ENCODE measurements at places on chromosomes 1 and 21. TPM values are rescaled to one million over a fixed set of nuclear protein-coding genes. Genes with fewer than 3 reads are reported as not detected.

LCE1E gene
- not detected for total RNA-seq

DNA sequence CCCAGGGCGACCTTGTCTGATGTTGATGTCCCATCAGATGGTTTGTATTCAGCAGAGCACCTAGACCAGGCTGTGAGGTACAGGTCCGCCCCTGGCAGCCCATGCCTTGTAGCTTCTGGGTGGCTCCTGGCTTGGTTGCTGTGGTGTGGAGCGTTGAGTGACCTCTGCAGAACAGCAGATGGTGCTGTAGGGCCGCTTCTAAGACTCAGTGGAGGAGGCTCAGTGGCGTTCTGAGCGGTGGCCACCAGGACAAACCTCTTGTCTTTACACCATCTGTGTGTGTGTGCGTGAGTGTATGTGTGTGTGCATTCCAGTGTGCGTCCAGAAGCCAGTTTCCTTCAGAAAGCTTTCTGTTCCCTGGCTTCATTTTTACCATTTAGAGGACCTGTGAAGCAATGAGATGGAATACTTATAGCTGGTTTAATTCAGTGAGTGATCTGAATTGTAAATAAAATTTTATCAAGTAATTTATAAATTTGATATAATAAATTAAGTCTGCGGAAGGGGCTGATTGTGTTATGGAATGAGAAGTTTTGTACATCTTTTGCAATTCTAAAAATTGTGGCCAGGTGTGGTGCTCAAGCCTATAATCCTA lies 66.1 kb downstream of the ADARB1 start:
- peak; percentile 80 for DNase-seq

- DNase-seq, result no peak
These were observed 37.0 kb upstream of the TENT5B start for GRCh38 chr1:27049607-27050006.

DNA sequence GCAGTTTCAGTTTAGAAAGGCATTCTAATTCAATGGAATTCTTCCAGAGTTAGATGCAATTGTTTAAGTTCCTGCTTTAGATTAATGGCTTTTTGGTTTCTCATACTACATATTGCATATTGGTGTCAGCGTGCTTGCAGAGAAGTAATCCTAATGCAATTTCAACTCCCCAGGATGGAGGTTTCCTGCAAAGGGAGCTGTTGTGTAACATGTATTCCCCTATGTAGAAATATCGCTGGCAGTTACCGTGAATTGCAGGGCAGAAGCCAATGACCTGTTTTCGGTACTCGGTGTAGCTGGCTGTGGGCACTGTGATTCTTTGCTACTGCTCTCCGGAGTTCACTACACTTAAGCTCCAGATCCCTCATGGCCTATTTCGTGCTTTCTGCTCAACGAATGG lies 256.1 kb upstream of the PTBP2 start:
- DNase-seq, result no peak

DNA sequence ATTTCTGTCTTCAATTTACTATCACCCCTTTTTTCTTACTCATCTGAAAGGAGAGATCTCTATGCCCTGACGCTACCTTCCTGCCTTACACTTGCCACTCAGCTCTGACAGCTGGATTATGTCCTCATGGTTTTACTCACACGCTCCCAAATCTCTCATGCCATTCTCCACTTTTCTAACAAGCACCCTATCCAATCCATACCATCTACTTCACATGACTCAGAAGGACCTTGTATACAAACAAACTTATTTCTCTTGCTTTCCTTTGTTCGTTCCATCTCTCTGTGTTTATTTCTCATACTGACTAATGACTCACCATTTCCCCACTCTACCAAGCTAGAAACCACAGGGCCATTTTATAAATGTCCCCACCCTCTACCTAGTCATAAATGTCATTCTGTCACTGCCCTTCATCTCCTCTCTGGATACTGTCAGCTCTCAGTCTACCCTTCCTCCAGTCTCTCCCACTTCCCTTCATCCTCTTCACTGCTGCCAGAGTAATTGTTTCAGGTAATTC lies 87.3 kb downstream of the USP24 start:
- no peak for DNase-seq

DNA sequence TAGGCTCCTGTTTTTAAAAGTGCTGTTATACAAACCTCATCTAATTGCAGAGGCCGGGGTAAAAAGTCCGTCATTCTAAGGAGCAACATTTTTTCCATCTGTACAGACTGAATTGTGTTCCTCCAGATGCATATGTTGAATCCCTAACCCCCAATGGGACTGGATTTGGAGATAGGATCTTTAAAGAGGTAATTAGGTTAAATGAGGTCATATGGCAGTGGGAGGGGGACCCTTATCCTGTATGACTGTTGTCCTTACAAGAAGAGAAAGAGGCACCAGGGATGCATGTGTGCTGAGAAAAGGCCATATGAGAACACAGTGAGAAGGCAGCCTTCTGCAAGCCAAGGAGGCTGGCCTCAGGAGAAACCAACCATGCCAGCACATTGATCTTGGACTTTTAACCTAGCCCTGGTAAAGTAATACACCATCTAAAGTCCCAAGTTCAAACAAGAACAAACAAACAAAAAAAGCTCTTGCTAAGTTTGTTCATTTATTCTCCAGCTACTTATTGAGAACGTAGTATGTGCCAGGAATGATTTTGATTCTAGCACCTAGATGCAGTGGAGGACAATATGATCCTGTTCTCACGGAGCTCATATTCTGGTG lies 352.4 kb downstream of the NTNG1 start:
- DNase-seq, result no peak

DNA sequence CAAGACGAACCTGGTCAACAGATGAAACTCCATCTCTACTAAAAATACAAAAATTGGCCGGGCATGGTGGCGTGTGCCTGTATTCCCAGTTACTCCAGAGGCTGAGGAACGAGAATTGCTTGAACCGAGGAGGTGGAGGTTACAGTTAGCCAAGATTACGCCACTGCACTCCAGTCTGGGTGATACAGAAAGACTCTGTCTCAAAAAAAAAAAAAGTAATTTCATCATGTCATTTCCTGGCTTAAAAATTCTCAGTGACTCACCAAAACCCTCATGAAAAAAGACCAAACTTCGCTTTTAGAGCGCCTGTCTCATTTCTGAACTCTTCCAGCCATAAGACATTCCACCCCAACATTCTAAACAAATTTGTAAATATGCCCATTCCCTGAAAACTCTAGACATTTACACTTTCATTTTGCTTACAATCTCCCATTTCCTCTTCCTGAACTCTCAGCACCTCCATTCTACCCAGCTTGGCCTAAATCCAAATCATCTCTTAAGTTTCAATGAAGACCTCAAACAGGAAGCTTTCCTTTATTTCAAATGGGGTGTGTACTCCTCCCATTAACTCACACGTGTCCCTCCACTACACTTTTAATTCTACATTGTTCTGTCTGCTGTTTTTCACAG lies 50.5 kb upstream of the PRRC2C start:
- no peak for DNase-seq

- DNase-seq, result no peak
These were observed 85.4 kb downstream of the COLGALT2 start for GRCh38 chr1:183952101-183952500.

DNA sequence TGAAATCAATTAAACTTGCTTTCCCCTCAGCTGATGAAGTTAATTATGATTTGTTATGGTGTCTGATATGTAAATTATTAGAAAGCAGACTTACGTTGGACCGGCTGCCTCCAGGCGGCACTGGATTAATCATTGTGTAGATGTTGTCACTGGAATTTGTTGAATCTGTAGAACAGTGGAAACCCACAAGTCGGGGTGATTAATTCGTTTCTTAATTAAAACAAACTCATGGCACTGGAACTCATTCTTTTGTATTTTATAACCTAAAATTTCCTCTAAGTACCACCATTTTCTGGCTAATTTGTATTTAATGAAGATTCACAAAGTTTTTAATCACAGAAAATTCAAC lies 39.0 kb downstream of the MRPL37 start:
- DNase-seq, result no peak

DNA sequence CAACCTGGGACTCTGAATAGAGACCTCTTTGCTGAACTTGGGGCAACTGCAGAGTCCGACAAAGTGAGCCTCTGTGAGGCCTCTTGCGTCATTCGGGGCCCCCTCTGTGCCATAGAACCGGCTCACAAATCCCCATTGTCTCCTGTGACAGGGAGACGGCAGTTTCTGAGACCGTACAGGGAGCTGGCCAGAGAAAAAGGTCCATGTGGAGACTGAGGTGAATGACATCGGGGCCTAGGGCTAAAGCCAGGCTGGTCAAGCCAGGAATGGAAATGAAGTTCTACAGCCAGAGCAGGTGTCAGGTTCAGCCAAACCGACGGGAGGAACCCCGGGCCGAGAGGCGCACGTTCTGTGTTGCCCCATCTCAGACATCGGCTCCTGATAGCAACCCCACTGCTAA lies 37.1 kb upstream of the TRIM67 start:
- no peak for DNase-seq

DNA sequence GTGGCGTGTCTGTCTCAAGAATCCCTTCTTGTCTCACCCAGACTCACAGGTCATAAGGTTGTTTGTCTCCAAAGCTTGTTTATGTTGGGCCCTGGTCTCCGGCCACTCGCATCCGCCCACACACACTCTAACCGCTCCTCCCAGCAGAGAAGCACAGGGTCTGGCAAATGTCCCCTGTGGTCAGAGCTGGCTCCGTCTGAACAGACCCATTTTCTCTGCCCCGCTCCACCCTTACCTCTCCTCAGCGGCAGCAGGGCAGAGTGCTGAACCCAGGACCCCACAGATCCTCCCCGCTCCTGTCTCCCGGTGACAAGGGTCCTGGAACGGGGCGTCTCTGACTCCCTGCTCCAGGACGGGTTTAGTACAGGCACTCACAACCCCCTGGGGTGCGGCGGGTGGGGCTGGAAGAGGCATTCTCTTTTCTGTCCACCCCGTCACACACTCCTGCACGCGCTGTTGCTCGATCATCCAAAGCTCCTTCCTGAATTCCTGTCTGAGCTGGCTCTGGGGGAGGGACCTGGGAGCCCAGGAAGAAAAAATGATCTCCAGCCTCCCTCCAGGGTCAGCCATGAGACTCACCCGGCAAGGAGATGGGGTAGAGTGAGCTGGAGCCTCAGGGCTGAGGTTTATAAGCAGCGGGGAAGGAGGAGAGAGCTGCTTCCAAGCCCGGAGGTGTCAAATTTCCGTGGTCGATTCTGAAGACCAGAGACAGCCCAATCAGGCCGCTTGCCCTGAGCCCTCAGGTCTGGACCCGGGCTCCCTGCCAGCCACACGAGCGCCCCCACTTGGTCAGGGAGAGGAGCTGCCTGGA lies at the start of gene S100A13:
TSS of gene S100A13 (minus strand) at position 602 of the 811 bp plus-strand sequence. CDS start 1,033 bp downstream, outside the sequence.
- peak; percentile 68 for DNase-seq

DNA sequence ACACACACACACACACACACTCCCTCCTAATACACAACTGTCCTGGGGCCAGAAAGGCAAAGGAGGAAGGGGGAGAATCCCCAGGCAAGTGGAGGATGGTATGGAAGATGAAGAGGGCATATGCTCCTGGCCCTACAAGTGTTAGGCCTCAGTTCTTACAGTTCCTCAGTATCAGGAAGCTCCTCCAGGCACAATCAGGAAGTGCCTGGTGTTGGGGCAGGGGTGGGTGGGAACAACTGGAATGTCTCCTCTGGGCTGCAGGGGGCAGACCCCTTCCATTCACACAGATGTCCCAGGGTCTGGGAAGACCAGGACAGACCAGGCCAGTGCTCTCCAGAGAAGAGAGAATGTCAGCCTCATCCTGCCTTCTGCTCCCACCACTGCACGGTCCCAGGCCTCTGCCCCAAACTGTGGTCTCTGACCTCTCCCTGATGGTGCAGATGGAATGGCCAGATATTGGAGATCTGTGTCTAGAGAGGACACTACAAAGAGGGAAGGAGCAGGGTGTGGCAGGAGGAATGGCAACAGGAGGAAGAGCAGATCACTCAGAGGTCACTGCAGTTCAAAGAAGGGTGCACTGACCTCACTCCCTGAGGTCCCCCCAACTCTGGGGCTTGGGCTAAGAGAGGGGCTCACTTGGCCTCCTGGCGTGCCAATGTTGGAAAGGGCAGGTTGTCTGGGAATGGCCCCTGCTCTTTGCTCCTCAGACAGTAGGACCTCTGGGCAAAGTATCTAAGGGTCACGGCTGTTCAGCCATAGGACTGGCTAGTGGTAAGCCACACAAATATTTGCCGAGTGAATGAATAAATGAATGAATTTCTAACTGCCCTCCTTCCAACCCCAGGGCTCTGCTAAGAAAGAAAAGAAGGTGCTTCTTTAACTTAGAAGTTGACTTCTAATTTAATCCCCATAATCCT lies 2.5 kb upstream of the DENND2D start:
- no peak for DNase-seq

DNA sequence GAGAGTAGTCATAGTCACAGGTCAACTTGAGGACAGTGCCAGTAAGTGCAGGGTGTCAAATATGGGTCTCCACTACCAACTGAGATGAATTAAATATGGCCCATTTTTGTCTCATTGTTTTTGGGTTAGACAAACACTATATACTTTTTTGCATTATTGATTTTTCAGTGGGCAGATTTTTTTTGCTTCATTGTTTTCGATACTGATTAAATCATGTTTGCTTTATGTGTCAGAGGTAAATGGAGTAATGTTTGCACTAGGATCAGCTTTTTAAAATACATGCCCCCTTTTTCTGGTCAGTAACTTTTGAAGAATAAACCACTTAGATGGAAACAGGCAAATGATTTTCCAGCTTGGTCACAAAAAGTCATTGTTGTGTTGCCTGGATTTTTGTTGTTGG lies 199.0 kb downstream of the USH2A start:
- no peak for DNase-seq

DNA sequence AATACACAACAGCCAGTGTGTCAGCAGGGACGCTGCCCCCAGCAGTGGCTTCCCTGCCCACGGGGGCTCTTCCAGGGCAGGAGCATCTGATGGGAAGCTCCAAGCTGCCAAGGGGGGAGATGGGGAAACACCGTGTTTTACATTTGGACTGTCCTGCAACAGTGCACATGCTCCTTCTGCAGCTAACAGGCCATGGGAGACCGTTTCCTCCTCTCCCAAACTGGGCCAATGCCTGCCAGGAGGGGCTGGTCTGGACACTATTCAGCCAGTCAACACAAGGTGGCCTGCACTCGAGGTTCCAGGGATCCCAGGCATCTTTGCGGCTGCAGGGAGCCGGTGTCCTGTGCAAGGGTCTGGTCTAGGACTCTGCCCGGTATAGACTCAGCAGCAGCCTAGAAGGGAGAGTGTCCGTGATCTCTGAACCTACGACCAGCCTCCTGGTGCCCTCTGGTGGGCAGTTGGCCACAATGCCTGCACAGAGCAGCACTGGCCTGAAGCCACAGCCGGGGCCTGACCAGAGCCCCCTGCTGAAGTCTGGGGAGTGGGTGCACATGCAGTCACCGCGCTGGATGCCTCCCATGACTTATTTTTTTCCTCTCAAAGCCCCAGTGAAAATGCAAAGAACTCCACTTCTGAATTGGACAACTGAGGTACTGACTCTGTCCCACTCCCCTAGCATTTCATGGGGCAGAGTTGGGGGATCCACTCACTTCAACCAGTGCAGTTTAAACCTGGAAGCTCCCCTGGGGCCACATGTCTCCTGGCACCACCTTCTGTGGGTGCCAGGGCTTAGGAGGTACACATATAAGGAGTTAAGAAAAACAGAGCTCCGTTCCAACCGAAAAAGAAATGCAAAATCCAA lies 33.3 kb downstream of the RCC2 start:
- peak; percentile 42 for DNase-seq

Measured in mucosa of gallbladder (tissue), 1 donor.